Astrocyte of the cerebellum (primary cell): ENCODE measurements at places on chromosomes 2 and 18.

GRCh38 chr2:168371273-168372019 lies 84.6 kb upstream of the CERS6 start:
- no peak for DNase-seq

- no peak for DNase-seq
These were observed 184.2 kb downstream of the NEDD4L start for GRCh38 chr18:58228176-58228575.

DNA sequence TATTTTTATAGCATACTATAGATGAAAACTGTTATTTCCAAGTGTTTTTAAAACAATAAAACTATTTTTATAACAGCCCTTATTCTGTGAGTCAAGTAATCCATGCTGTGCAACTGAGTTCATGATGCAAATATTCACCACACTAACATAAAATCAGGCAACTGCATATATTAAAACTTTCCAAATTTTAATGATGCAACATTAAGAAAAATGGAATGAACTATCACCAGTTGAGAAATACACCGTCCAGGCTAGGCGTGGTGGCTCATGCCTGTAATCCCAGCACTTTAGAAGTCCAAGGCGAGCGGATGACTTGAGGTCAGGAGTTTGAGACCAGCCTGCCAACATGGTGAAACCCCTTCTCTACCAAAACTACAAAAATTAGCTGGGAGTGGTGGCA lies 114.5 kb downstream of the CDH2 start:
- no peak for DNase-seq

DNA sequence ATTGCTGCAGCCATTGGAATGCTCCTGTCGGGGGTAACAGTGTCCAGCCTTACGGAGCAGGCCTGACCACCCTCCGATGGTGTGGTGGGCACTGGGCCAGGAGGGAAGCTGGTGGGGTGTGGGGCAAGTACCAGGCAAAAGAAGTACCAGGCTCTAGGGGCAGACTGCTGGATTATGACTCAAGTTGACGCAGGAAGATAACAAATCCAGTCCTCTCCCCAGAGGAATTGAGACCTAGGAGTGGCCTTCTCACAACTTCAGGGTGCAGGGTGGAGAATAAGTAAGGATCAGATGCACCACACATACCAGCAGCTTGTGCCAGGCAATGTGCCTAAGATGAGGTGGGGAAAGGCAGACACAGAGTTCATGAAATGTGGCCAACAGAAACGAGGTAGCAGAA lies 37.9 kb downstream of the SEMA4F start:
- no peak for DNase-seq

- no peak for DNase-seq
These were observed 96.8 kb downstream of the MTCL1 start for GRCh38 chr18:8802017-8802672.

DNA sequence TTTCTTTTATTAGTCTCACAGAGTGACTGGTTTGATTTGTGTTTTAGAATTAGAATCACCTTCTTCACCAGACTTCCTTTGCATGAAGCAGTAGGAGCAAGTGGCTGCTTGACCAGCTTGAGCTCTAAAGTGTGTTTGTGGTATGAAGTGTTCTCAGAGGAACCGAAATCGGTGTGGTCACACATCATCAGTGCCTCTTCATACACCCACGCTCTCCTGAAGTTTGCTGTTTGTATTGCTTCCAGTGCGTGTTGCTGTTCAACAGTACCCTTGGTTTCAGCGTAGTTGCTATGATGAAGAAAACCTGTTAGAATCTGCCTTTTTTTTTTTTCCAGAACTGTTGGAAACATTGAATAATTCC lies 77.9 kb downstream of the LIMS1 start:
- no peak for DNase-seq

DNA sequence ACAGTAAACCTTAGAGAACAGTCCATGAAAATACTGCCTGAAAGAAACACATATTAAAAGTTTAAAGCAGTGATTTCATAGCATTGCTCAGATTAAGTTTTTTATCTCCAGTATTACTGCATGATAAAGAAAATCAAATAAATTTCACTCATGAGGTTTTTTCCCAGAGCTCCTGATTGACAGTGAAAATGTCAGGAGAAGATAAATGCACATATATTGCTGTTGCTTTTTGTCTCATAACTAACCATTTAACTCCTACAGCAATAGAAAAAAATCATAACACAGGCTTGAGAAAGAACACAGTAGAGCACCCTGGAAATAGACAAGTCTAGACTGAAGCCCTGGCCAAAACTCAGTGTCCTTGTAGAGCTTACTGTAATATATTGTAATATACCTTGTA lies 391.0 kb downstream of the TMX3 start:
- no peak for DNase-seq

GRCh38 chr2:241797441-241798080 lies 11.4 kb upstream of the NEU4 start:
- no peak for DNase-seq

DNA sequence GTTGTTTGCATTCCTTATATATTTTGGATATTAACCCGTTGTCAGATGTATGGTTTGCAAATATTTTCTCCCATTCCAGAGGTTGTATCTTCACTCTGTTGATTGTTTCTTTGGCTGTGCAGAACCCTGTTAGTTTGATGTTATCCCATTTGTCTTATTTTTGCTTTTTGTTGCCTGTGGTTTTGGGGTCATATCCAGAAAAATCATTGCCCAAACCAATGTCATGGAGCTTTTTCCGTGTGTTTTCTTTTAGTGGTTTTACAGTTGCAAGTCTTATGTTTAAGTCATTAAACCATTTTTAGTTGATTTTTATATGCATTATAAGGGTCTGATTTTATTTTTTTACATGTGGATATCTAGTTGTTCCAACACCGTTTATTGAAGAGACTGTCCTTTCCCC lies 35.8 kb downstream of the PPIG start:
- DNase-seq = peak; percentile 56

DNA sequence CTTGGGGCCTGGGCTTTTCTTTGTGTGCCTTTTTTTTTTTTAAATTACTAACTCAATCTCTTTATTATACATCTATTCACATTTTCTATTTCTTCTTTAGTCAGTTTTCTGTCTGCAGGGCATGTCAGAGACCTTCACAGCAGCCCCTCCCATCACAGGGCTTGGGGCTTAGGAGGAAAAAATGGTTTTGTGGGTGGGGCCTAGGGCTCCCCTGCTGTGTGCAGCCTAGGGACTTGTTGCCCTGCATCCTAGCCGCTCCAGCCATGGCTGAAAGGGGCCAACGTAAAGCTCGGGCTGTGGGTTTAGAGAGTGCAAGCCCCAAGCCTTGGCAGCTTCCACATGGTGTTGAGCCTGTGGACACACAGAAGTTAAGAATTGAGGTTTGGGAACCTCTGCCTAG lies 13.8 kb downstream of the ZSCAN30 start:
- DNase-seq = no peak
